ENCODE measurements at places on chromosomes 2 and 18.

GRCh38 chr2:22944143-22944542 lies 440.8 kb upstream of the KLHL29 start:
- DNase-seq: peak; percentile 44

GRCh38 chr2:158936978-158937377 lies 31.5 kb upstream of the TANC1 start:
- DNase-seq: no peak

DNA sequence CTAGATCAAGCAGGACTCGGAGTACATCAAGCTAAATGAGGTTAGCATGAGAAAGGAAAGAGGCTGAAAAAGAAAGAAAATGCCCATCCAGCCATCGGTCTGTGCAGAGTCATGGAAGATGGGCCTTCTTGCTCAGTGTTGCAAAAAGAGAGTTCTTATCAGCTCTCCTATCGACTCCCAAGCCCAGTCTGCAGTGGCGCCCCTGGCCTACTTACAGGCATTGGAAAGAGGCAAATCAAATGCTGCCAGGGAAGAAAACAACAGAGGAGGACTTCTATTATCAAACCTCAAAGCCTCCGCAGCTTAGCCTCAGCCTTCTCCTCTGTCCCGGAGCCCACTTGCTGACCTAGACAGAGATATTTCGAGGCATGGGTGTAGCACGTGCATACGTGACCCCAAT lies 66.0 kb downstream of the CDH2 start:
- peak; percentile 29 for DNase-seq

DNA sequence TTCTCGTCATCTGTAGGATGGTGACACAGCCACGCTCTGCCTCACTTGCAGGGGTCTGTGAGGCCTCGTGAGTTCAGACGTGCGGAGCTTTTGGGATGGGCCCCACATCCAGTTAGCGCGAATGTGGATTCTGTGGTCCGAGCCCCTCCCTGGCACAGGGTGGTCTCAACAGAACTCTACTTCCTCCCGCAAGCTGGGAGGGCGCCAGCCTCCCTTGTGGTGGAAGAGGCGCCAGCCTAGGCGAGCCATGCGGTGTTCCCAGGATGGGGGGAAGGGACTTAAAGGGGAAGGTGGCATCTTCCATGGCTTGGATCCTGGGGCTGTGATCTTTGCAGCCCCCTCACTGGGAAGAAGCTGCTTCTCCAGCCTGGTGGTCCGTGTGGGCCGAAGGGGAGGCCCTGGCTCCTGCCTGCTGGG lies 1.4 kb downstream of the SNORC start:
- DNase-seq: no peak

DNA sequence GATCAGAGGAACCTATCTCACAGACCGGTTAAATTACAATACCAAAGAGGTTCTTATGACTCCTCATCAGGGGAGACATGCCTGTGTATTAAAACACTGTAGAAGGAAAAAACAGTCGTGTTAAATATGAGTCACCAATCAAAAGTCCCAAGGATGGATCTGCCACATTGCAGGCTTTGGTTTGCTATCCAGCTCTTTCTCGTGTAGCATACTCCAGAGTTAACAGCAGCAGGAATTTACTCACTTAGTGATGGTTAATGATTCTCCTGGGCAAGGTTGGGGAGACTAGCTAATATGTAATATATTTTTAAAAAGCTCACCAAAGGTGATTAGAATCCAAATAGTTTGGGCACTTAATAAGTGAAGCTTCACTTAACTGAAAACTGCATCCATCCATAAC lies 109.7 kb downstream of the MBD5 start:
- DNase-seq: no peak

GRCh38 chr2:83531206-83531826 lies 927.8 kb downstream of the SUCLG1 start:
- DNase-seq: no peak

DNA sequence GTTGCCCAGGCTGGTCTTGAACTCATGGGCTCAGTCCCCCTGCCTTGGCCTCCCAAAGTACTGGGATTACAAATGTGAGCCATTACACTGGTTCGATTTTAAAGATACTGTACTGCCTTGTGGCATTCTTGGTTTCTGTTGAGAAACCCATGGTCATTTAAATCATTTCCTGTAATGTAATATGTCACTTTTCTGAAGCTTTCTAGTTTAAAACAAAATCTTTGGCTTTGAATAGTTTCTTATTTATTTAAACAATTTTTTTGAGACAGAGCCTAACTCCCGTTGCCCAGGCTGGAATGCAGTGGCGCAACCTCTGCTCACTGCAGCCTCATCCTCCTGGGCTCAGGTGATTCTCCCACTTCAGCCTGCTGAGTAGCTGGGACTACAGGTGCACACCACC lies 8.9 kb downstream of the ZNF512 start:
- no peak for DNase-seq

DNA sequence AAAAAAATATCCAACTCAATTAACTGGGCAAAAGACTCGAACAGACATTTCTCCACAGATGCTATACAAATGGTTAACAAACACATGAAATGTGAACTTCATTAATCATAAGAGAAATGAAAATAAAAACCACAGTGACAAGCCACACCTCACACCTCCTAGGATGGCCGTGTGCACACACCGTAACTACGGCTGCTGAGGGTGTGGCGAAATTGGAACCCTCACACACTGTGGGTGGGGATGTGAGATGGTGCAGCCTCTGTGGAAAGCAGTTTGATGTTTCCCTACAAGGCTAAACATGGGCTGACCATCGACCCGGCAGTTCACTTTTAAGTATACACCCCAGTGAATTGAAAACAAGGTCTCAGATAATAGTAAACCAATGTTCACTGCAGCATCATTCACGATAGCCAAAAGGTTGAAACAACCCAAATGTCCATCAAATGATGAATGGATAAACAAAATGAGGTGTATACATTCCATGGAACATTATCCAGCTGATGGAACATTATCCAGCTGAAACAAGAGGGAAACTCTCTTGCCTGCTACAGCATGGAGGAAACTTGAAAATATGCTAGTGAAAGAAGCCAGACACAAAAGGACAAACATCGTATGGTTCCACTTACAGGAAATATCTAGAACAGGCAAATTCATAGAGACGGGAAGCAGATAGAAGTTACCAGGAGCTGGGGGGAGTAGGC lies 32.2 kb downstream of the ZAP70 start:
- DNase-seq: no peak

DNA sequence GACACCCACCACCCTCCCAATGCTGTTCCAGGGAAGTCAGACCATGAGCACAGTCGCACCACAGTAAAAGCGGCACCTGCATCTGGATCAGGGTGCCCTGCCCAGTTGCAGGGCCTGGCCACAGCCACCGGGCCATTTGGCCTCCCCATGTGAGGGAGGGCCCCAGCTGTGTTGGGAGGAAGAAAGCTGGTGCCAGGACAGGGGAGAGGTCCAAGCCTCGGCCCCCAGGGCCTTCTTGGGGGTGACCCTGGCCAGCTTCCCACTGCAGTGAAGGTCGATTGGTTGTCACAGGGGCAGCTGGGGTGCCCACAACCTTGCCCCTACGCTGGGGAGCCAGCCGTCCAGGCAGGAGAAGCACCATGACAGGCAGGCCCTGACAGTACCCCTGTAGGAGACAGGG lies 183.2 kb upstream of the RAB6C start:
- DNase-seq: no peak

- DNase-seq: peak; percentile 33
These were observed 554 bp downstream of the FEV start for GRCh38 chr2:218984239-218985020.

- no peak for DNase-seq
These were observed 33.4 kb upstream of the DPP4 start for GRCh38 chr2:162107361-162107901.

- DNase-seq: no peak
These were observed 112.2 kb downstream of the GALNT3 start for GRCh38 chr2:165681841-165682240.

- no peak for DNase-seq
These were observed 291.7 kb downstream of the GPD2 start for GRCh38 chr2:156727867-156728266.

GRCh38 chr18:62828091-62828640 lies 112.8 kb downstream of the PHLPP1 start:
- no peak for DNase-seq

DNA sequence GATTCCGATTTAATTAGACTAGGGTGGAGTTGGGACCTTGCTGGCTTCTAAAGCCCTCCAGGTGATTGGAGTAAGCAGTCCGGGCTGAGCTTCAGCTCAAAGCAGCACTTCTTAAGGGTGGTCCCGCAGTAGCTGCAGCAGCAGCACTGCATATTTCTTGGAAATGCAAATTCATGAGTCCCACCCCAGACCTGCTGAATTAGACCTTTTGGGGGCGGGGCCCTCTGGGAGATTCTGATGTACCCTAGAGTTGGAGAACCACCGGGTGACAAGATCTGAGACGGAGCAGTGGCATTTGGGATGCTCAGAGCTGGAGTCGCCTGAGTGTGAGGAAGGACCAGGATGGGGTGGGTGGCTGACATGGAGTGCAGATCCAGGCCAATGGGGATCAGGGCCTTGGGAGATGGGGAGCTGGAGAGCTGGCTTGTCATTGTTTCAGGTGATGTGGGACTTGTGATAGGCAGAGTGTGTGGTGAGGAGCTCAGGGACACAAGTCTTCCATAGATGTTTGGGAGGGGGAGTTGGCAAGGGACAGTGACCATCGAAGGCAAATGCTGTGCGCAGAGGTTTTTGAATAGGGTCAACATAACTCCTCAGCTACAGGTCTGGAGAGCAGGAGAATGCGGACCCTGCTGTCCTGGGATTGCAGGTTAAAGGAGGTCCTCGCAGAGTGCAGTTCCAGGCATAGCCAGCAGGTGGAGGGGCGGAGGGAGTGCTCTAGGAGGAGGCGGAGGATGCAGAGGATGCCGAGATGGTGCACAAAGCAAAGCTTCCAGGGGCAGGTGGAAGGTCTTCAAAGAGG lies 130.9 kb upstream of the RAB12 start:
- DNase-seq: peak; percentile 68

- no peak for DNase-seq
These were observed 401.2 kb downstream of the TNS1 start for GRCh38 chr2:217601601-217602000.

GRCh38 chr18:25595274-25596060 lies 243.5 kb upstream of the ZNF521 start:
- no peak for DNase-seq

- no peak for DNase-seq
These were observed 150.2 kb upstream of the EPAS1 start for GRCh38 chr2:46146866-46147502.

Measured in left ventricle myocardium superior (tissue), 1 donor.